ENCODE measurements at places on chromosomes 1 and 21. TPM values are rescaled to one million over a fixed set of nuclear protein-coding genes. Genes with fewer than 3 reads are reported as not detected.

- no peak overlapping the region for H3K4me3 ChIP-seq
- DNase-seq = no peak
- H3K36me3 ChIP-seq = 0 out of 2 replicates have a peak, but pooled peaks cover 2% of the 10 kb centered on the region
- H3K27ac ChIP-seq = no peak overlapping the region
- H3K27me3 ChIP-seq = no peaks in the 10 kb centered on the region
- no peaks in the 10 kb centered on the region for H3K4me1 ChIP-seq
These were observed 59.3 kb downstream of the SLC37A1 start for GRCh38 chr21:42572906-42573495.

- H3K27me3 ChIP-seq = no peaks in the 10 kb centered on the region
- no peaks in the 10 kb centered on the region for H3K4me1 ChIP-seq
- no peak for DNase-seq
- H3K36me3 ChIP-seq = no peaks in the 10 kb centered on the region
- H3K27ac ChIP-seq = no peak overlapping the region
These were observed 29.0 kb downstream of the JUN start for GRCh38 chr1:58754683-58755467.

GRCh38 chr1:171206978-171207355 is 21.9 kb downstream of the FMO2 start:
- DNase-seq = no peak
- H3K27me3 ChIP-seq = no peaks in the 10 kb centered on the region
- no peak overlapping the region for H3K27ac ChIP-seq
- no peaks in the 10 kb centered on the region for H3K4me1 ChIP-seq
- H3K4me3 ChIP-seq = no peak overlapping the region
- H3K36me3 ChIP-seq = no peaks in the 10 kb centered on the region

The KCNC4 gene
- total RNA-seq = 11.2 TPM

- no peak for DNase-seq
- H3K4me1 ChIP-seq = peaks cover 4% of the 10 kb centered on the region
- no peak overlapping the region for H3K4me3 ChIP-seq
- H3K36me3 ChIP-seq = peaks cover 13% of the 10 kb centered on the region
- H3K27ac ChIP-seq = no peak overlapping the region
These were observed 36.1 kb downstream of the SLC45A1 start for GRCh38 chr1:8354038-8354437.

The INSRR gene
- not detected for total RNA-seq

DNA sequence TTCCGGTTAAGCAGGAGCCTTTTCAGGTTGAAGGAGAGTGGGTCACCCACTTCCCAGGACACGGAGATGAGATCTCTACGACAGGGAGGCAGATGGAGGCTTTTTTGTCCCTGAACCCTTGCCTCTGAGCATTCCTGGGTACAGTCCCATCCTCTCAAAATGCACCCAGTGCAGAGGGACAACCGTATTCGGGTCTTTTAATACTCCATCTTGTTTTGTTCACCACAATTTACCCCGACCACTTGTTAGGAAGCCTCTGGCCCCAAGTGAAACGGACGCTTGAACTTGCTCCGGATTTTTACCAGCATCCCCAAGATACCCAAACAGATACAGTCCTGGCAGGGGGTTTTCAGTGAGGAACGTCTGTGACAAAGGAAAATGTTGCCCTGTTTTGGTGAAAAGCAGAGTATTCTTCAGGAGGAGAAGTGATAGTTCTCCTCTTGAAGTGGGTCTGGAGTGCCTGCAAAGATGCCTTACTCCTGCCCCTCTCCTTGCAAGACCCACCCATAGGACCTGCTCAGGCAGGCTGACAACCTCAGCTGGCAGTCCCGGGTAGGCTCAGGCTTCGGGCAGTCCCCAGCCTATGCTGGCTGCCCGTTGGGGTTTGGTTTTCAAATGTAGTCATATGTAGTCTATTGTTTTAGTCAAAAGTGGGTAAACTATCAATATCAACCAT is 669 bp upstream of the ARL8A start:
- H3K27ac ChIP-seq = no peak overlapping the region
- peaks cover 4% of the 10 kb centered on the region for H3K27me3 ChIP-seq
- H3K4me1 ChIP-seq = peaks cover 12% of the 10 kb centered on the region
- no peak for DNase-seq

DNA sequence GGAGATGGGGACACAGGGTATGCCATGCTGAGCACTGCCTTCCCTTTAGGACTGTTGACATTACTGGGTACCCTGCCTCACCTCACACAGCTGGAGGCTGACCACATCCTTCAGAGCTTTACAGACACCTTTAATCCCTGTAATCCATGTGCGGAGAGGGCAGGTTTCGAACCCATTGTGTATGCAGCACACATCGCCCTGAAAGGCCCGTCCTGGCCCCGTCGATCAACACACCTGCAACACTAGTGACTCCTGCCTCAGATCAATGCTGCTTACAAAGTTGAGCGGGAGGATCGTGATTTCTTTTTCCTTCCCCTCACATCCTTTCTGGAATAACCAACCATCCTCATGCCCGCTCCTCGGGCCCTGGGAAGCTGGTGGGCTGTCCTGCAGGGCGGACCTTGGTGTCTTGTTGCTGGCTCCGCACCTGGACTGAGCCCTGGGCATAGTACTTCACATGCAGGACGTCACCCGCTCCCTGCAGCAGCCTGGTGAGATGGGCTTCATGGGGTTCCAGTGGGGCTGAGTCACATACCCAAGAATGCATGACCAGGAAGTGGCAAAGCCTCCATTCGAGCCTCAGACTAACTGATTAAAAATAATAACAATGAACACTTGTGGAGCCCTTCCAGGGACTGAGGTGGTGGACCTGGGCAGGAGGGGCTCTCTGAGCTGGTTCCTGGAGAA is 403.6 kb downstream of the PTPRU start:
- no peak overlapping the region for H3K27ac ChIP-seq
- H3K4me1 ChIP-seq = no peaks in the 10 kb centered on the region
- no peak for DNase-seq
- no peaks in the 10 kb centered on the region for H3K27me3 ChIP-seq
- no peak overlapping the region for H3K4me3 ChIP-seq

- no peak overlapping the region for H3K4me3 ChIP-seq
- no peak overlapping the region for H3K27ac ChIP-seq
- H3K4me1 ChIP-seq = peaks cover 5% of the 10 kb centered on the region
- no peak for DNase-seq
These were observed 4.5 kb downstream of the RFX5 start for GRCh38 chr1:151342569-151342968.

- H3K27me3 ChIP-seq = no peaks in the 10 kb centered on the region
- H3K4me1 ChIP-seq = no peaks in the 10 kb centered on the region
- peaks cover 66% of the 10 kb centered on the region for H3K36me3 ChIP-seq
These were observed 30.3 kb downstream of the UBR4 start for GRCh38 chr1:19179597-19180264.

The NR5A2 gene
- total RNA-seq = 11.7 TPM

The NLRP3 gene
- 0.23 TPM for total RNA-seq

The CD1D gene
- 0.92 TPM for total RNA-seq

The HPCA gene
- 1.4 TPM for total RNA-seq

DNA sequence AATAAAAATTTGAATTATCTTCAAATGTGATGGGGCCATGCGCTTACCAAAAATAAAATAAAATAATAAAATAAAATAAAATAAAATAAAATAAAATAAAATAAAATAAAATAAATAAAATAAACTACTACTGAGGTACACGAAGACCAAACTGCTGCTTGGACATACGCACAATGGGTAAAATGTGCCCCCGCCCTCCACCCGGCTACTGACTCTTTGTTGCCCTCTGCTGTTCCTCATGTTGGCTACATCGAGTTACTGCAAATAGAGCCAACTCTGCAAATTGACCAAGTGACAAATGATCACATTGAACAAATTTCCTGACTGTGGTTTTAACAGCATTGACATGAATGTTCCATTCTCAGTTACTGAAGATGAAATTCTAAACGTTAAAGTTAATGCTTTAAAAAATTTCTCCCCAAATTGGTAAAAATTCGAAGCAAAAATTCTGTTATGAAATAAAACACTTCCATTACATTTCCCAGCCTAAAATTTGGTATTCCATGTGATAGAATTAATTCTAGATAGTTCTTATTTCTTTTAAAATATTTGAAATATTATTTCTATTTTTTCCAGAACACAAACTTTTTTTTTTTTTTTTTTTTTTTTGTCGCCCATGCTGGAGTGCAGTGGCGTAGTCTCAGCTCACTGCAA is 18.8 kb upstream of the MAP1LC3C start:
- H3K36me3 ChIP-seq = no peaks in the 10 kb centered on the region
- no peak overlapping the region for H3K4me3 ChIP-seq
- no peaks in the 10 kb centered on the region for H3K4me1 ChIP-seq
- H3K27ac ChIP-seq = no peak overlapping the region
- DNase-seq = peak; percentile 61

GRCh38 chr1:8095584-8095983 is 69.5 kb upstream of the ERRFI1 start:
- DNase-seq = no peak
- H3K36me3 ChIP-seq = no peaks in the 10 kb centered on the region
- no peaks in the 10 kb centered on the region for H3K27me3 ChIP-seq
- no peaks in the 10 kb centered on the region for H3K4me1 ChIP-seq
- no peak overlapping the region for H3K27ac ChIP-seq
- H3K4me3 ChIP-seq = no peak overlapping the region

GRCh38 chr1:200226268-200226968 is 183.4 kb downstream of the ZNF281 start:
- no peak overlapping the region for H3K4me3 ChIP-seq
- no peaks in the 10 kb centered on the region for H3K36me3 ChIP-seq
- DNase-seq = no peak
- no peaks in the 10 kb centered on the region for H3K27me3 ChIP-seq
- H3K27ac ChIP-seq = 0 out of 2 replicates have a peak overlapping the region, but pooled peaks have one; percentile 9
- peaks cover 2% of the 10 kb centered on the region for H3K4me1 ChIP-seq

- H3K4me1 ChIP-seq = no peaks in the 10 kb centered on the region
- no peak overlapping the region for H3K4me3 ChIP-seq
- H3K27ac ChIP-seq = no peak overlapping the region
- no peak for DNase-seq
- no peaks in the 10 kb centered on the region for H3K36me3 ChIP-seq
- peaks cover 8% of the 10 kb centered on the region for H3K27me3 ChIP-seq
These were observed 31.2 kb upstream of the C1orf174 start for GRCh38 chr1:3931007-3931912.

DNA sequence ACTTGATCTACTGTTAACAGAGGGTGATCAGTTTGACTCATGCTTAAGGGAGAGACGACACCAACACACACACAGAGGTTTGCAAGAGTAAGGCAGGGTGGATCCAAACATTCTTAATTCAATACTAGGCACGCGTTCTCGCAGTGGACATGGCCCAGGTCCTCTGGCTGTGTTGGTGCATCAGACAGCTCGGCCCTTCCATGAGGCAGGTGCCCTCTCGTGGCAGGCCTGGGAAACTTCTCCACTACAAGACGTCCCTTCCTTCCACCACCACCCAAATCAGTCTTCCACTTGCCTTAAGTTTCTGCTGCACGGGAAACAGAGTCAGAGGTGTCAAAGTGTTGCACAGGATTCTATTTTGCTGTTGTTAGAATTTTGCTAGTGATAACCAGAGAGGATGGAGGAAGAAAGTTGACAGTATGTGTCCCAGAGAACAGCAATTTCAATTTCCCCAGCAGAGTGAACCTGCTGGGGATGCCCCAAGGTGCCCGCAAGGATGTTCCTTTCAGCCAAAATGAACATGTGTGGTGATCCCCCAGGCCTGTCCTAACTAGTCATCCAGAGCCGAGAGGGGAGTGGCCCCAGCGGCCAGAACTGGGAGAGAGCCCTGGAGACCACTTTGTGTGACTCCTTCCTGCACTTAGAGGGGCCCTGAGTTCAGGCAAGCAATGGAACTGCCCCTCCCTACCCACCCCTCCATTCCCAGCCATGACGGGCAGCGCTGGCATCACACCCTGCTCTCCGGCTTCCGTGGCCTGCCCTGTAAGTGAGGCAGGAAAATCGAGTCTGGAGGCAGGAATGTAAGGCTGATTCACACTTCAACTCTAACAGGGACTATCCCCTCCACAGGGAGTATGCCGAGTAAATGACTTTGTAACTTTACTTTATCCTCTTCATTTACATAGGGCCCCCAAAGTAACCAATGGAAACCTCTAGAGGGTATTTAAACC is 34.8 kb downstream of the MX1 start:
- H3K4me3 ChIP-seq = no peak overlapping the region
- H3K27ac ChIP-seq = no peak overlapping the region
- H3K36me3 ChIP-seq = peaks cover 22% of the 10 kb centered on the region
- H3K27me3 ChIP-seq = no peaks in the 10 kb centered on the region
- peak; percentile 70 for DNase-seq

The SPRR1B gene
- total RNA-seq = not detected

- DNase-seq = no peak
- no peaks in the 10 kb centered on the region for H3K36me3 ChIP-seq
- no peaks in the 10 kb centered on the region for H3K27me3 ChIP-seq
- no peak overlapping the region for H3K4me3 ChIP-seq
These were observed 8.6 kb downstream of the KCNC4 start for GRCh38 chr1:110218739-110219138.

- H3K36me3 ChIP-seq = no peaks in the 10 kb centered on the region
- no peak for DNase-seq
- no peaks in the 10 kb centered on the region for H3K27me3 ChIP-seq
- H3K27ac ChIP-seq = no peak overlapping the region
- no peaks in the 10 kb centered on the region for H3K4me1 ChIP-seq
These were observed 16.5 kb downstream of the CLDN19 start for GRCh38 chr1:42723511-42723910.

- H3K36me3 ChIP-seq = no peaks in the 10 kb centered on the region
- no peak overlapping the region for H3K4me3 ChIP-seq
- H3K4me1 ChIP-seq = peaks cover 3% of the 10 kb centered on the region
- H3K27ac ChIP-seq = no peak overlapping the region
- no peak for DNase-seq
These were observed 28.7 kb upstream of the DYRK1A start for GRCh38 chr21:37337831-37338230.

The CYP4X1 gene
- 1.3 TPM for total RNA-seq
